Activated CD4-positive, alpha-beta T cell treated with anti-CD3 and anti-CD28 coated beads for 48 hours (primary cell): ENCODE measurements at places on chromosomes 16 and 17.

DNA sequence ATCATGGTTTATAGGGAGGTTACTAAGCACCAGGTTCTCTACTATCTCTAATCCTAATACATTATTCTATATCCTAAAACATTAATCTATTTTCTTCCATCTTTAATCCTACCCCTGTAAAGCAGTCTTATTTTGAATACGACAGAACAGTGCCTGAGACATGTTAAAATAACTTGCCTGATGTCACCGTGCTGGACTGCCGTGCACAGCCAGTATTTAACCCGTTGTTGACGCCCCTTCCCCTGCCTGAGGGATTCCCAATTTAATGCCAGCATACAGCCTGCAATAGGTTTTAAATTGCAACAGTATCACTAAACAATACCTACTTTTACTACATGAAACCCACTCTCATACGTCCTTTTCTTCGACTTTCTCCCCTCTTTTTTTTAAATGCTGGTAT lies 133.3 kb downstream of the PARN start:
- no peak for DNase-seq

GRCh38 chr17:65820306-65820705 lies 258.9 kb upstream of the AXIN2 start:
- DNase-seq: no peak

DNA sequence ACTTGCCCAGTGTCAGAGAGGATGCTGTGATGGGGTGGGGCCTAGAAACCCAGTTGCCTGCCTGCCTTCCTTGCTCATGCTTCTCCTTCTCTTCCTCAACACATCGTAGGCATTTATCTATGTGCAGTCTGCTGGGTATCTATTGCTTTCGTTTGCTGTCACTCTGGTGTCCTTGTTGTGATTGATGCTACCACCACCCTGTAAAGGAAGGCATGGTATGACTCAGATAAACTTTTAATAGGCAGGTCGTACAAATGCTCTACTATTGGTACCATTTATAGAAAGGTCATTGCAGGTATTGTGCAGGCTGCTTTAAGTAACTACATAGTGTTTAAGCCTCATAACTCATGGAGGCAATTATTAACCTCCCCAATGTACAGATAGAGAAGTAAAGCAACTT lies 368.9 kb downstream of the UTP18 start:
- DNase-seq: no peak

- no peak for DNase-seq
These were observed 473.9 kb downstream of the XYLT1 start for GRCh38 chr16:16996827-16997226.

GRCh38 chr16:80948886-80949493 lies 57.7 kb downstream of the CMC2 start:
- peak; percentile 73 for DNase-seq

GRCh38 chr16:67240506-67240905 lies 6.8 kb downstream of the FHOD1 start:
- DNase-seq: no peak

DNA sequence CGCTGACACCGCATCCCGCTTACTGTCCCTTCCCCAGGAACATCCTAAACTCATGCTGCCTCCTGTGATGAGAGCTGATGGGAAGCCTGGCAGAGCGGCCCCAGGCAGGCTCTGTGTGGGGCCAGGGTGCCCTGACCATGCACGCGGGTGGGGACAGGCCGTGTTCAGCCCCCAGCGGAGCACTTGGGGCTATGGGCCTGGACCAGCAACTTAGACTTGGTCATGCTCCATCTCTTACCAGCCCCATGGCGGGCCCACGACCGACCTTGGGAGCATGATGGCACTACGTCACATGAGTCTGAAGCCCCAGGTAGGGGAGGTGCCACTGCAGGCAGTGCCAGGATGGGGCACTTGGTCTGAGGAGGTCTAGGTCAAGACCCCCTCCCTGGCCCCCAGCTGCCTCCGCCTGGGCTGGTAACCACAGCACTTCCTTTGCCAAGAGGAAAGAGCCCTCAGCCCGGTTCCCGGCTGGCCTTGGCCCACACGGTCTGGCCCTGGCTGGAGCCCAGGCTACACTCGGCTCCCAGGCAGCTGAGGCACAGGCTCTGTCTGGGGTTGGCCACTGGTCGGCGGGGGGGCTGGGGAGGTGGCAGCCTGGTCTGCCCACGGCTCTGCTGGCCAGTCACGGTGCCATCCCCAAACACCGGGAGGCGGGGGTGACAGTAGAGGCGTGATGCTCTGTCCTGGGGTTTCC lies 25.7 kb downstream of the BAHCC1 start:
- no peak for DNase-seq

- no peak for DNase-seq
These were observed 5.0 kb downstream of the NECAB2 start for GRCh38 chr16:83973077-83973476.

DNA sequence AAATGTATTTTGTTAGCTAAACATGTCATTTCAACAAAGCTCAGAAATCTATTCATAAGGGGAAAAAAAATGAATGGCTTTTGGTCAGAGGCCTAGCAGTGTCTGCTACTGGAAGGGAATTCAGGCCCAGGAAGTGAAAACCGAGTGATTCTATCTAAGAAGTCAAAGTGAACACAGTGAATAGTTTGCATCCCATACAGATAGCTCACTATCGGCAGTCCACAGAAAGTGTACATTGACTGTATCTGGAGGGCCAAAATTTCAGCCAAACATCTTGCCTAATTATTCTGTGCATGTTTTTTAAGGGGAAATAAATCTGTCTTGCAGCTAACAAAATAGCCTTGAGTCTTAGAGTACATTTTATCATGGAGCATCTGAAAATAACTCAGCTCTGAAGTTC lies 214.4 kb upstream of the CACNG5 start:
- DNase-seq: no peak
